ENCODE measurements at places on chromosomes 5 and 9. TPM values are rescaled to one million over a fixed set of nuclear protein-coding genes. Genes with fewer than 3 reads are reported as not detected.

FOXB2 gene
- polyA plus RNA-seq, result not detected

OR13F1 gene
- not detected for polyA plus RNA-seq

ADCY2 gene
- 0.52 TPM for polyA plus RNA-seq

SLC12A2 gene
- 2.7 TPM for polyA plus RNA-seq

PTGS1 gene
- 1.1 TPM for polyA plus RNA-seq

NACC2 gene
- polyA plus RNA-seq, result 5.5 TPM

RGS14 gene
- 24.7 TPM for polyA plus RNA-seq

PPP1R26 gene
- 12.9 TPM for polyA plus RNA-seq

MELK gene
- 0.23 TPM for polyA plus RNA-seq

FBP1 gene
- 19.5 TPM for polyA plus RNA-seq

IFNA13 gene
- 0.07 TPM for polyA plus RNA-seq

SPATA31E1 gene
- not detected for polyA plus RNA-seq

SARDH gene
- 14.3 TPM for polyA plus RNA-seq

F2RL2 gene
- polyA plus RNA-seq, result 0.04 TPM

PCSK1 gene
- polyA plus RNA-seq, result 3.8 TPM

SPAG8 gene
- polyA plus RNA-seq, result 1.6 TPM

RMRP gene
- polyA plus RNA-seq, result 300 TPM

KIF12 gene
- 393 TPM for polyA plus RNA-seq

ZNF300 gene
- 8.6 TPM for polyA plus RNA-seq

JADE2 gene
- 9.6 TPM for polyA plus RNA-seq

RASGRF2 gene
- polyA plus RNA-seq, result 1.1 TPM

ABHD17B gene
- 5.0 TPM for polyA plus RNA-seq

CDH9 gene
- not detected for polyA plus RNA-seq

CLIC3 gene
- polyA plus RNA-seq, result 1.3 TPM

PCDHA3 gene
- 1.2 TPM for polyA plus RNA-seq

ITK gene
- 0.26 TPM for polyA plus RNA-seq

DBH gene
- 0.08 TPM for polyA plus RNA-seq

TMEM167A gene
- polyA plus RNA-seq, result 20.0 TPM

SPRY4 gene
- 3.8 TPM for polyA plus RNA-seq

PALM2AKAP2 gene
- 0.35 TPM for polyA plus RNA-seq

AJM1 gene
- polyA plus RNA-seq, result 11.7 TPM

FOXI1 gene
- polyA plus RNA-seq, result 0.49 TPM

SELENOP gene
- polyA plus RNA-seq, result 80.2 TPM

BHMT2 gene
- 2.8 TPM for polyA plus RNA-seq

NIPSNAP3A gene
- polyA plus RNA-seq, result 22.9 TPM

FAM221B gene
- polyA plus RNA-seq, result 0.11 TPM

IRX2 gene
- 22.8 TPM for polyA plus RNA-seq

PCDHB13 gene
- polyA plus RNA-seq, result 1.9 TPM

ARHGEF39 gene
- polyA plus RNA-seq, result 1.4 TPM

SPATA31C1 gene
- not detected for polyA plus RNA-seq

FAM151B gene
- 1.2 TPM for polyA plus RNA-seq

SEMA5A gene
- polyA plus RNA-seq, result 0.91 TPM

IL4 gene
- not detected for polyA plus RNA-seq

PHF2 gene
- polyA plus RNA-seq, result 24.8 TPM

Data from pancreas (tissue), 10 donors.